Renal cortex interstitium (tissue), 15 donors: ENCODE measurements at places on chromosomes 13 and 19. TPM values are rescaled to one million over a fixed set of nuclear protein-coding genes. Genes with fewer than 3 reads are reported as not detected.

Gene DDX39A
- 63.4 TPM for polyA plus RNA-seq

Gene TTYH1
- 7.7 TPM for polyA plus RNA-seq

Gene NLRP7
- not detected for polyA plus RNA-seq

Gene SHISA7
- 0.30 TPM for polyA plus RNA-seq

Gene TNNT1
- polyA plus RNA-seq = 2.7 TPM
